ENCODE measurements at places on chromosomes 4 and X.
A peak's percentile ranks its signal among the peaks of the same experiment; 100 is the strongest.

DNA sequence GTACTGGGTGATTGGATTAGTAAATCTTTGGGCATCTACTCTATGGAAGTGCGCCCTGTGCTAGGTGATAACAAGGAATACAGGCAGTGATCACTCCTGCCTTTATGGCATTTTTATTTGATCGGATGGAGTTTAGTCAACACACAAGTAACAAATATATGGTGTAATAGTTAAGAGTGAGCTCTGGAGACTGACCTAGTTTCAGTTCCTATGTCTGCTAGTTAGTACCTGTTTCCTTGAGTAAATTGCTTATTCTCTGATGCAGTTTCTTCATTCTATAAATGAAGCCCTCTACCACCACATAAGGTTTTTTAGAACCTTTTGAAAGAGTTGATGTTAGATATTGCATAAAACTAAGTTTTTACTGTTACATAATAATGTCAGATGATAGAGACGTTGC, 134.6 kb downstream of the KDM6A start:
- DNase-seq, result no peak

GRCh38 chrX:153477364-153477857, 7.0 kb upstream of the HAUS7 start:
- no peak for DNase-seq

- DNase-seq, result peak; percentile 68
These were observed 4.8 kb downstream of the AVPR2 start for GRCh38 chrX:153909024-153909979.

- DNase-seq, result no peak
These were observed 30.8 kb downstream of the RTL5 start for GRCh38 chrX:72100824-72101351.

GRCh38 chrX:72569786-72570185, 2.9 kb downstream of the HDAC8 start:
- DNase-seq, result no peak

DNA sequence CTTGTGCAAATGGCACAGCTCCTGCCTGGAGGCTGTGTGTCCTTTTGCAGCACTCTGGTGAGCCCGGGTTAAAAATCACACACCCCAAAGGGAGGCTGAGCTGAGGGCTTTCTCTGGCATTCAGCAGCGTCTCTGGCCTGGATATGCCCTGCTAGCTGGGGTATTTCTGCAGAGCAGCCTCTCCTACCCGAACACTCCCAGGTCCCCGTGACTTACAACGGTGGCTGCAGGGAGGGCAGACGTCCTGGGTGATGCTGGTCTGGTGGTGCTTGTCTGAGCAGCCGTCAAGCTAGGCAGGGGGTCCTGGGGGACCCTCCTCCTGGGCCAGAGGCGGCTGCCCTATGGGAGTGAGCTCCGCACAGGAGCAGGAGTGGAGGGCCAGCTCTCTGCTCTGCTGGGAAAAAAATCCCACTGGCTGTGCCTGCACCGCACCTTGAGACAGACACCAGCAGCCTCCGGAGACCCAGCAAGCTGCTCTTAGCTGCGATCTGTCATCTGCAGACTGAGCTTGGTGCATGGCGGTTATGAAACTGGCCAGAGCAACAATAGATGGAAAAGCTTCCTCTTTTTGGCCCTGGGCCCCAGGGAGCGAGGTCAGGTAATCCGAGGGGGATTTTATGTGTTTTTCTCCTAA, 41.3 kb upstream of the ASMTL start:
- DNase-seq, result no peak

DNA sequence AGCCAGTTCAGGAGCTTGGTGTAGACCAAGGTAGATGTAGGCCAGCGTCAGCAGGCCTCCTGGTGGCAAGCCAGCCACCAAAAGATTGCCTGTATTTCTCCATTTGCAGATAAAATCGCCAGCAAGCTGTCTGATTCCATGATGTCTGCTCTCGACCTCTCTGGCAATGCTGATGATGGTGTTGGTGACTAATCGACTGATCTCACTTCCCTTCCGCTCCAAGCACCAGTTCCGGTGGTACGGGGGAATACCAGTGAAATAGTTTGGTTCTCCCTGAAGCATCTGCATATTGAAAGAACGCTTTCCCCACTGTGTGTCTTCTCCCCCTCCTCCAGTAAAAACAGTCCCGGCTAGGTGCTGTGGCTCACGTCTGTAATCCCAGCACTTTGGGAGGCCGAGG, 30.4 kb downstream of the GNL3L start:
- DNase-seq, result peak; percentile 18

DNA sequence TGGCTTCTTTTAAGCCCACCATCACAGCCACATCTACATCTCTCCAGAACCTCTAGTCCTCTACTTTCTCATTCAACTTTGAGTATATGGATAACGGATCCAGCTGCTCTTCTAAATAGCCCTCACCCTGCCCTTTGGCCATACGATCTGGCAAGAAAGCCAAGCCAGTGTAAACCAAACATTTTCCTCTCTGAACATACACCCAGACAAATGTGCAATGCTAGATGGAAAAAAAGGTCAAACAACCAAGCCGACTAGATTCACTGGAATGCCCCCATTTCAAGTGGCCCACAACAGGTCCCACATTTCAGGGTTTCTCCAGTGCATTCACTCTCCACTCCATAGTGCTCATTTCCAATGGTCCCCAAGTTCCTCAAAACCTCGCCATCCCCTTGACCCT, 24.0 kb downstream of the USP46 start:
- DNase-seq, result no peak

DNA sequence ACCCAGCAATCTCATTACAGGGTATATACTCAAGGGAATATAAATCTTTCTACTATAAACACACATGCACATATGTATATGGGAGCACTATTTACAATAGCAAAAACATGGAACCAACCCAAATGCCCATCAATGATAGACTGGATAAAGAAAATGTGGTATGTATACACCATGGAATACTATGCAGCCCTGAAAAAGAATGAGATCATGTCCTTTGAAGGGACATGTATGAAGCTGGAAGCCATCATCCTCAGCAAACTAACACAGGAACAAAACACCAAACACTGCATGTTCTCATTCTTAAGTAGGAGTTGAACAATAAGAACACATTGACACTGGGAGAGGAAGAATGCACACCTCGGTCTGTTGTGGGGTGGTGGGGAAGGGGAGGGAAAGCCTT, 80.6 kb upstream of the TBX22 start:
- no peak for DNase-seq

DNA sequence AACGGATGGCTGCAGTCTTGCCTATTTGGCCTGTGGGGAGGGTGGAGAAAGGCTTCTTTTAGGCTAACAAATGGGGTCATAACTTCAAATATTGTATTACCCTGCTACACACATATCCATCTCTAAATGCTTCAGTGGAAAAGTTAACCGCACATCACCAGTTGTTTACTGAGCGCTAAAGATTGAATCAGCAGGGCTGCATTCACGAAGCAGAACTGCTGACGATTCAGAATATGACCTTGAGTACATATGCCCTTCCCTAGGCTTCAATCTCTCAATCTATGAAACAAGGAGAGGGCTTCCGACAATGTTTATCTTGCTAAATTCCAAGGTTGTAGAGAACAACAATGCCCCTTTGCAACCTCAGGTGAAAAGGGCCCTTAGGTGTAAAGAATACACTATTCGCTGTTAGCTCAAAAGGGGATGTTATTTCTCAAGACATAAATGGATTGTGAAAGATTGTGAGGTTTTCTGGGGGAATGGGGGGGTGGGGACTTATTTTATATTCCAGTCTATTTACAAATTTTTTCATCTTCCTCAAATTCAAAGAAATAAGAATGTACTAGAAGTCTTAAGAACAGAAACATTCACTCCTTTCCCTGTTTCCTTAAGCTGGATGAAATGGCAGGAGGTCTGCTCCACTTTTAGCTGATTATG, 2.6 kb upstream of the ATP6AP2 start:
- no peak for DNase-seq

- DNase-seq, result no peak
These were observed 655.4 kb upstream of the SLIT2 start for GRCh38 chr4:19596342-19596741.

DNA sequence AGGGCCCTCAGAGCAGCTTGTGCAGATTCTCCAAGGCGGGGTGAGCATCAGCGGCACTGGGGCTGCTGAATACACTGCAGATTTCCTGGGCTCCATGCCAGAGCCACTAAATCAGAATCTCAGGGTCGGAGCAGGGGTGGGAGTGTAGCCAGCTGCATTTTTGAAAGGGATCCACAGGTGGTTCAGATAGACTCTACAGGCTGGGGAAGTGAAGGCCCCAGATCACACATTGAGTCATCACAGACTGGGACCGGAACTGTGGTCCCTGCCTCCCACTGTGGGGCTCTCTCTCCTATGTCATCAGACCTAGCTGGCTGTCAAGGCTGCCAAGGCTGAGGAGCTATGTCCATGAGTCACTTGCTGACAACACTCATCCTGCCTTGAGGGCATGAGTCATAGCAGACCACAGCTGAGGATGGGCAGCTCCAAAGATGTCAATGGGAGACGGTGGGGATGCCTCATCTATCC, 162.3 kb upstream of the MAMLD1 start:
- DNase-seq, result peak; percentile 6

- DNase-seq, result peak; percentile 18
These were observed 25.9 kb downstream of the SMIM31 start for GRCh38 chr4:164779811-164780216.

DNA sequence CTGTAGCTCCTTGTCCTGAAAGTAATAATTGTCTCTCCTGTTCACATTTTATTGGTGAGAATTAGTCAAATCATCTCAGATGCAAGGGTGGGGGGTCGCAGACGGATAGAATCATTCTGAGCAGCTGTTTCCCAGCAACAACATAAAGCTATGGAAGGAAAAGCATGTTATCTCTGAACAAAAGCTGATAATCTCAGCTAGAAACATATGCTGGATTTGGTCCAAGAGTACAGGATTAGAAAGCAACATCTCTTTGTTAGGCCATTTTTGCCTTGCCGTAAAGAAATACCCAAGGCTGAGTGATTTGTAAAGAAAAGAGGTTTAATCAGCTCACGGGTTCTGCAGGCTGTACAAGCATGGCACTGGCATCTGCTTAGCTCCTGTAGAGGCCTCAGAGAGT, 472.8 kb upstream of the BOD1L1 start:
- no peak for DNase-seq

- DNase-seq, result no peak
These were observed 219.5 kb downstream of the PAPSS1 start for GRCh38 chr4:107500551-107500950.

- DNase-seq, result no peak
These were observed 1564.8 kb downstream of the RPA4 start for GRCh38 chrX:98448524-98448923.

DNA sequence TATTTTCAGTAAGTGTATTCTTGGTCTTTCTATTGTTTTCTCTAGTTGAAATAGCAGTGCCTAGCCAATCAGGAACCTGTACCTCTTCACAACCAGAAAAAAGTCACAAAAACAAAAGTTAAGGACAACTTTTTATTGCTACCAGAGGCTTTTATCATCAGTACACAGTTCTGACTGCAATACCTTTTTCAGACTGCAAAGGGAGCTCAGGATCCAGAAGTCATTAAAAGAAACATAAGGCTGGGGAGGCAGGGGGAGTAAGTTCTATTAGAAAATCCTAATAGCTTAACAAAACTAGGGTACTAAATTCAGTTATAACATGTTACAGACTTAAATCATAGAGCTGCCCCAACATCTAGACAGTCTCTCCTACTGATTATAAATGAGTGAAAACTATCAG, 28.8 kb downstream of the CCNI start:
- DNase-seq, result no peak

DNA sequence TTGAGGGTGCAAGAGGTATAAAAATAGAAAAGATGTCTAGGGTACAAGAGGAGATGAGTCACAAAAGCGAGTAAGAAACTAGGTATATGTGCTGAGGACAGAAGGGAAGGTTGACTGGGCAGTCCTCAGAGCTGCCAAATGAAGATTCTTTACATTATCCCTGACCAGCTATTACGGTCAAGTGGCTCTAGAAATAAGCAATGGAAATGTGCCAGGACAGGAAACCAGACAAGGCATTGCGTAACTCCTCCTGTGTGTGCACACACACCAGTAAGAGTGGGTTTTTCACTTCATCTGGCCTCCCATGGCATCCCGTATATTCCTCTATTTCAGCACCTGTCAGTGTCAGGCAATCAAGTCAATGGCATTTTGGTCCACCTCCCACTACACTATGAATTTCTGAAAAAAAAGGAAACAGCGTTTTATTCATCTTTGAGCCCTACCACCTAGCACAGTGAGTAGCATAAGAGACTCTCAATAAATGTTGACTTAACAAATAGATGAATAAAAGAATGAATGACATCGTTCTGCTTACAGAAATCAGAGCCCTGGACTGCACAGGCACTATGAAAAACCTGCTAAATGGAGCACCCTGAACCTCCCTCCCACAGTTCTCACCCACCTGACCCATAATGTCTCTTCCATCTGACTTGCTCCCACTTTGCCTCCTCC, 62.6 kb upstream of the KLF3 start:
- no peak for DNase-seq

DNA sequence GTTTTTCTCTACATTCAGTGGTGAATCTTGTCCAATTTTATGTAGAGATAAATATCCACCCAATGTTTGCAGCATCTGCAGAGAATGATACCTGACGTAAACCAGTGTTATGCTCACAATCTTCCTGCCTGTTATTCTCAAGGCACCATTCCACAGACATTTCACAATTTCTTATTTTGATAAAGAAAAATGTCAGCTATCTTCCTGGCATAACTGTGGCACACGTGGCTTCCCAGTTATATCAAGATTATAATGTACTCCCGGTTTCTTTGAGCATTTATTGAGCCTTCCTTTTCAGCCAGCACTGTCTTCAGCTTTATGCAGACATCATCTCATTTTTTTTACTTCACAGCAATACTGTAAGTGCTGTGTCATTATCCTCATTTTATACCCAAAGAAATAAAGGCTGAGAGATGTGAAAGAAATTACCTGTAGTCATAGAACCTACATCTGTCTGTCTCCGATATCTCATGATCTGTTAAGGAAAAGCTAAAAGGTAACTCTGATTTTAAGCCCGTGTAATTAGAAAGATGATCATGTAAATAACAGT, 1300.8 kb upstream of the TENM3 start:
- no peak for DNase-seq

DNA sequence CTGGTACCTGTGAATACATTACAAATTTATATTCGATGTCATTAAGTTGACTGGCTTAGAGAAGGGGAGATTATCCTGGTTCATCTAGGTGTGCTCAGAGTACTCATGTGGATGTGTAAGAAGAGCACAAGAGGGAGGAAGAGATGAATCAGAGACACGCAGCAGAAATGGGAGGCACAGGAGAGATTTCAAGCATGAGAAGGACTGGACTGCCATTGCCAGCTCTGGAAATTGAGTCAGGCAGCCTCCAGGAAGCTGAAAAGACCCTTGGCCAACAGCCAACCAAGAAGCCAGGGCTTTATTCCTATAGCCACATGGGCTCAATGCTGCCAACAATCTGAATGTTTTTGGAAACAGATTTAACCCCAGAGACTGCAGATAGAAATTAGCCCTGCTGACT, 1390.0 kb downstream of the STIM2 start:
- no peak for DNase-seq
